ENCODE measurements at places on chromosomes 3 and 15.

- no peak for DNase-seq
Observed at GRCh38 chr15:92020207-92020606, 166.7 kb downstream of the SLCO3A1 start.

- DNase-seq: no peak
Observed at GRCh38 chr3:174102866-174103265, 705.3 kb downstream of the NLGN1 start.

DNA sequence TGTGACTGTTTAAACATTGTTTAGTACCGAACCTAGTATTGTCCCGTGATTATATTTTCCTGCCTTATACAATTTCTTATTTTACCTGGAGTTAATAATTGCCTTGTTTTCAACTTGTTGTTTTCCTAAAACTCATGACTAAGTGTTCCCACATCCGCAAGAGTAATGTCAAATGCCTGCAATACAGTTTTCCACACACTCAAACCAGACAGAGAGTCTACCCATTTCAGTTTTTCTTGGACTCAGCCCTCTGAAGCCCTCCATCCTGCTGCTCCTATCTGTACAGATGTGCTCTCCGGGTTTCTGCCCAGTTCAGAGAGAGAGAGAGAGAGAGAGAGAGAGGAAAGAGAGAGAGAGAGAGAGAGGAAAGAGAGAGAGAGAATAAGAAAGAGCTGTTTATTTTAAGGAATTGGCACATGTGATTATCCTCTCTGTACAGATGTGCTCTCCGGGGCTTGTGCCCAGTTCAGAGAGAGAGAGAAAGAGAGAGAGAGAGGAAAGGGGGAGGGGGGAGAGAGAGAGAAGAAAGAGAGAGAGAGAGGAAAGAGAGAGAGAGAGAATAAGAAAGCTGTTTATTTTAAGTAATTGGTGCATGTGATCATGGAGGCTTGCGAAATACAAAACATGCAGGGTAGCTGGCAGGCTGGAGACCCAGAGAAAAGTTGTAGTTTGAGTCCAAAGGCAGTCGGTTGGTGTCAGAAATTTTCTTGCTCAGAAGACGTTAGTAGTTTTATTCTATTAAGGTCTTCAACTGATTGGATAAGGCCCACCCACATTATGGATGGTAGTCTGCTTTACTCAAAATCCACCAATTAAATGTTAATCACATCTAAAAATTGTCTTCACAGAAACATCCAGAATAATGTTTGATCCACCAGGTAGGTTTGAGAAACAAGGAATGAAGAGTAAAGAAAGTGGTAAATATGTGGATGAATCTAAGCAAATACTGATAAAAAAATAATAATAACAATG lies 104.1 kb upstream of the GOLGA8J start:
- DNase-seq: no peak

GRCh38 chr15:68478853-68479252 lies 46.9 kb upstream of the ITGA11 start:
- no peak for DNase-seq

DNA sequence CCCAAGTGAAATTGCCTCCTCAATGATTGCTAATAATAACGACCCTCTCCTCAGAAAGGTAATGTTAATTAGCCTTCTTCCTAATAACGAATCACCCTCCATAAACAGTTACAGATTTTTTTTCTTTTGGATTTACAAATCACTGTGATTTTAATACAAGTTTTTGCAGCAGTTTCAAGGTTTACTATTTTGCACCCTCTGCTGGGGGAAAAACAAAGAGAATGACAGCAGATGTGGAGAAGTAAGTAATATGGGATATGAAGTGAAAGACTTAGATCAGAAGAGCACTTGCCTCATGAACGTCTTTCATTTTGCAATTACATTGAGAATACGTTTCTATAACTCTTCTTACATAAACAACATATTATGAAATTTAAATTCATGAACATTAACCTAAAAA lies 16.1 kb upstream of the CNTN3 start:
- DNase-seq: no peak

DNA sequence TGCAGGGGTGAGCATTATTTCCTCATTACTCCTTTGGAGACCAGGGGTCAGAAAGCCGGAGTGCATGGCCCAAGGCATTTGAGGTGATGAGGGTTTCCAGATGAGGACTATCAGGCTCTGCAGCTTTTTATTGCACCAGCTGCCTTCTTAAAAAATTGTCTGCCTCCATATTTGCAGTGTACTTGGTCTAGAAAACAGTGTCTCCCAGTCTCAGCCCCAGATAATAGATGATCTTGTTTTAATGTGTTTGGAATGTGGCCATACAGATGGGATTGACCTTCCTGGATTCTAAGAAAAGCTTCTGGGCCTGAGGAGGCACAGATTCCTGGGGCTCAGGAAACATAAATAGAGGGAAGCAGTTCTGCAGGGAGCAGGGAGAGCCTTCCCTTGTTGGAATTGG lies 123.3 kb downstream of the GABRG3 start:
- no peak for DNase-seq

DNA sequence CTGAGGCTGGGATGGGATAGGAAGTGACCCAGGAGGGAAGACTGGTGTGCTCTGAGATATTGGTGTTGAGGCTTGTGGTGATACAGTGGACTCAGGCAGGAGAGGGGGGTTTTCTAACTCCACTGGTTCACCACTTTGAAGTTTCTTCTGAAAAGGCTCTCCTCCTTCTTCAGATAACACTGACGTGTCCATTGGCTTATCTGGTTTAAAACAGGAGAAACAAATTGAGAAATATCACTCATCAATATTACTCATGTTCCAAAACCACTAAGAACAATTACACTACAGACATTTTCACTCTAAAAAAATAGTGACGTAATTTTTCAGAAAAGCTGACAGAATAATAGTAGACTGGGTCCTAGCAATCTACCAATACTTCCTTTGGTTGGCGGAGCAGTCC lies 23.1 kb downstream of the TP53BP1 start:
- no peak for DNase-seq

DNA sequence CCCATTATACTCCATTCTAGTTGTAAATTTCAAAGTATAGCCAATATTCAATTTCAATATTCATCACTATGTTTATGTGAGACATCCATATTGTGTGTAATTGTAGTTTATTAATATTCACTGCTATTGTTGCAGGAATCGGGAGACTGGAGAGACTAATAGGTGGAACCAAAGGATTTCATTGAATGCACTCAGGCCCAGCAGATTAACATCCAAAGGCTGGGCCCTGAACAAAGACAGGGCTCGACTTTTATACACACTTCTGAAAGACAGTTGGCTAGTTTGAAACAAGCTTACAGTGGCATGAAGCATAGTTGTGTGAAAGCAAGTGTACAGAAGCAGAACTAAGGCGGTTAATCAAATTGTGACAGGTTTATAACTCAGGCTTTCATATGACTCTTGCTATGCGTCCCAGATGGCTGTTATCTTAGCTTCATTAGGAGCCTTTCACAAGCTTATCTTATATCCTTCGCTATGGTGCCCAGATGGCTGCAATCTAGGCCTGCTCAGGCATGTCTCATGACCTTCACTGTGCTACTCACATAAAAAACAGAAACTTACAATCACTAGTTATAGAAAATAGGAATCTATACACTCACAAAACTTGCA lies 1038.8 kb upstream of the EPHA6 start:
- no peak for DNase-seq

DNA sequence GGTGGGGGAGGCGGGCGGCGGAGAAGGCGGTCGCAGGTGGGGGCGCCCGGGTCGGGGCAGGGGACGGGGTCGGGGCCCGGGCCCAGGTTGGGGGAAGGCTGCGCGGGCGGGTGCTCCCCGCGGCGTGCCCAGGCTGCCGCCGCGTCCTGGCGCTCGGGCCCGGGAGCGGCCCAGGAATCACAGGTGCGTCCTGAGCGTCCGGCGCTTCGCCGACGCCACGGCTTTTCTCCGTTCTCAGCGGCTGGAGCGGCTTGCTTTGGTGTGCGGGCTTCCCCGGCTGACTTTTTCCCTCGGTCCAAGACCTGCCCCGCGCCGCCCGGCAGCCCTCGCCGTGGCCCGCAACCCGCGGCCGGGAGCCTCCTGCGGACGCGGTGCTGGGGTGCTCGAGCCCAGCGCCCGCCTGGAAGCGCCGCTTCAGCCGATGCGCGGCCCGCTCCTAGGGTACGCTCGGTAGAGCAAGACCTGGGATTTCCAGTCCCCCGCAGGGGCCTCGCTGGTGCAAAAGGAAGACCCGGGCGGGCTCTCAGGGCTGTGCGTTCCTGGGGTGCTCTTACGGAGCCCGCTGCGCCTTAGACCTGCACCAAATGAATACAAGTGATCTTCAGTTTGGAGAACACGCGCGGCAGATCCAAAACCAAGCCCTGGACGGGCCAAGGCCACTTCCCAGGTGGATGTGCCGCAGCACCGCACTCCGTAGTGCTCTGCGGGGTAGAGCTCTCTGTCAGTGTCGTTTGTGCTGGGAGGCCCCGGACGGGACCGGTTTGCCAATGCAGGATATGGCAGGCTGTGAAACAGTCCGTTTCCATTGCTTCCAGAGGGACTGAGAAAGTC lies 639 bp downstream of the NIPA1 start:
- no peak for DNase-seq

- no peak for DNase-seq
Observed at GRCh38 chr3:140904521-140904920, 37.1 kb upstream of the SLC25A36 start.

- no peak for DNase-seq
Observed at GRCh38 chr15:82999426-82999825, 12.0 kb downstream of the C15orf40 start.

GRCh38 chr3:191074511-191074910 lies 124.5 kb upstream of the OSTN start:
- DNase-seq: no peak

GRCh38 chr15:84840255-84840654 lies 23.1 kb downstream of the ALPK3 start:
- DNase-seq: no peak

- DNase-seq: no peak
Observed at GRCh38 chr3:124557433-124558232, 172.6 kb upstream of the UMPS start.

GRCh38 chr15:56980473-56980872 lies 62.0 kb downstream of the TCF12 start:
- no peak for DNase-seq

GRCh38 chr15:66778716-66779115 lies 76.7 kb downstream of the SMAD6 start:
- DNase-seq: no peak

- DNase-seq: no peak
Observed at GRCh38 chr15:20353966-20354883, 187.4 kb downstream of the GOLGA6L6 start.

GRCh38 chr15:67300266-67301025 lies 45.9 kb downstream of the IQCH start:
- DNase-seq: no peak

DNA sequence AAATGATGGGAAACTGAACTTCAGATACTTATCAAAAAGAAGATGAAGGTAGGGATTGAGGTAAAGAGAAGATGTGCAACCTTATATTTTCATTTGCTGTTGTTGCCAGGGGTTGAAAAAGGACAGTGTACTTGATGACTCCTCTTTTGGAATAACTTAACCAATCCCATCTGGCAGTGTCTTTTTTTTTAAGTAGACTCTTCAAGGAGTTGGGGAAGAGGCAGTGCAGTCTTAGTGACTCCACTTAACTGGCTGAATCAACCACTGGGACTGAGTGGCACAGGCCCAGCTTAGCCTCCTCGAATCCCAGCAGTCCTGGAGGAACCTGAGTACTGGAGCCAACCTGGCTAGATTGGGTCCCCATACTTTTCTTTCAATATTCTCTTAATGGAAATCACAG lies 27.3 kb upstream of the FILIP1L start:
- DNase-seq: no peak

DNA sequence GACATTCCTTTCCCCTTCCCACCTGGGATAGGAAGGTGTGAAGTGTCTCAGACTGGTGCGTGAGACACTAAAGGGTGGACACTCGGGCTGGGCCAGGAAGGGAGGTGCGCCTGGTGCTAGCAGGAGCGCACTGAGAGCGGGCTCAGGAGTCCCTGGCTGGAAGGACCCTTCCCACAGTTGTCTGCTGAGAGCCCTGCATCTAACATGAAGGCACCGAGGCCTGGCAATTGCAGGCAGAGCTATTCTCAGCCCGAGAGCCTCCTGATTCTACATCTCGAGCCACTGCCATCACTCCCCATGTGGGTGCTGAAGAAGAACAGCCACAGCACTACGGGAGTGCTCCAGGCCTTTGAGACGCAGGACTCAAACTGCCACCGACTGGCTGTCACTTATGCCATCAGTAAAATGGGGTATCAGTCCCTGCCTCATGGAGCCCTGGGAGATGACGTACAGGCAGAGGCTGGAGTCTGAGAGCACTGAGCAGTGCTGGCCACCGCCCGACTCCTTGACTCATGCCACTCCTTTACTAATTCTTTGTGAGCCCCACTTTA lies 159.4 kb downstream of the KLF13 start:
- no peak for DNase-seq

DNA sequence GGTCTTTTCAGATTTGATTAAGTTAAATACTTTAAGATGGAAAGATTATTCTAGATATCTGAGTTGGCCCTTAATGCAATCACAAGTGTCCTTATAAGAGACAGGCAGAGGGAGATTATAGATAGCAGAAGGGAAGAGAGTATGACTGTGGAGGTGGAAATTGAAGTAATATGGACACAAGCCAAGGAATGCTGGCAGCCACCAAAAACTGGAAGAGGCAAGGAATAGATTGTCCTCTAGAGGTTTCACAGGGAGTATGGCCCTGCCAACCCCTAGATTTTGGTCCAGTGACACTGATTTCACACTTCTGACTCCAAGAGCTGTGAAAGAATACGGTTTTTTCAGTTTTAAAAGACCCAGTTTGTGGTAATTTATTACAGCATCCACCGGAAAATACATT lies 1498.7 kb upstream of the CADM2 start:
- DNase-seq: no peak

DNA sequence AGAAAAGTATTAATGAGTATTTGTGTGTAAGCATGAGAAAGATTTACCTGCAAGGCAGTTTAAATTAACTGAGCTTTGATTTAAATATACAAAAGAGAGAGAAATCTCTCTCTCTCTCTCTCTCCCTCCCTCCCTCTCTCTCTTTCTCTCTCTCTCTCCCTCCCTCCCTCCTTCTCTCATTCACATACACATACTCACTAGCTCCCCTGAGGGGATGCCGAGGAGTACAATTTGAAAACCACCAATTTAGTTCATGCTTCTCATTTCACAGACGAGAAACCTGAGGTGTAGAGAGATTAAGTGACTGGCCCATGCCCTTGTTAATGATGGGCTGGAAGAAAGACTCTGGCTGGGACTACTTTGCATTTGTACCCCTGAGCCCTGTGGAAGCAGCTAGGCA lies 59.4 kb downstream of the MECOM start:
- no peak for DNase-seq

- DNase-seq: no peak
Observed at GRCh38 chr3:11080492-11080891, 73.8 kb upstream of the HRH1 start.

- no peak for DNase-seq
Observed at GRCh38 chr3:9762871-9763270, 6.9 kb downstream of the CAMK1 start.

GRCh38 chr3:38331257-38332022 lies 15.1 kb upstream of the XYLB start:
- no peak for DNase-seq

- DNase-seq: no peak
Observed at GRCh38 chr3:11386465-11387113, 114.4 kb downstream of the ATG7 start.

Data from H1 (cell line).